ENCODE measurements at places on chromosomes 12 and 14. TPM values are rescaled to one million over a fixed set of nuclear protein-coding genes. Genes with fewer than 3 reads are reported as not detected.

The TMCC3 gene
- total RNA-seq = 6.9 TPM

The GPRC5A gene
- total RNA-seq = 11.0 TPM

DNA sequence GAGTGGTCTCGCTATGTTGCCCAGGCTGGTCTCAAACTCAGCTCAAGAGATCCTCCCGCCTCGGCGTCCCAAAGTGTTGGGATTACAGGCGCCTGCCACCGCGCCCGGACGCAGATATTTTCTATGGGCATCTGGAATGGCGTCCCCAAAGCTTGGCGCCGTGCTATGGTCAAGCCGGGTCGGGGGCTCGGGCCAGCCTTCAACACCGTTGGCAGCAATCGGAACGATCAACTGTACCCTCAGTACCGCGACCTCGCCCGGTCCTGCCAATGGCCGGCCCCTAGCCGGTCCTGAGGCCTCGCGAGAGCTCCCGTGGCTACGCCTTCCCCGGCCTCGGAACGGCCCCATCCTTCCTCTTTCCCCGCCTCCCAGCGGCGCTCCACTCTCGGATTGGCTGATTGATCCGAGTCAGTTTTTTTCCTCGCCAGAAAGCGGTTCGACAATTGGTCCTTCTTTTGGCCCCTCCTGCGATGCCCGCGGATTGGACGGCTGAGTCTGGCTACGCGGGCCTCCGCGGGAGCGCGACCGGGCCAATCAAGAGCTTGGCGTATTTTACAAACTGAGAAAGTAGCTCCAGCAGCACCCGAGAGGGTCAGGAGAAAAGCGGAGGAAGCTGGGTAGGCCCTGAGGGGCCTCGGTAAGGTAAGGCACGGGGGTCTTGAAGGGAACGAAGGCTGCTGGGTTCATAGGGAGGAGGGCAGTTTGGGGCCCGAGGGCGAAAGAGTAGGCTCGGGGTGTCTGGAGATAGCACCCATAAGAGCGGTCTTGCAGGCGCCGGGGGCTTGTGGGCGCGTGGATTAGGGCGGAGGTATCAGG is at the start of gene TROAP:
Gene TROAP, plus strand, starts transcription at position 548 of the 816 bp plus-strand sequence. CDS start 354 bp downstream, outside the sequence.
- DNase-seq = peak; percentile 97
- peak within 1 kb of the TSS; percentile 44 for H3K4me3 ChIP-seq
- no peaks in the 10 kb centered on the region for H3K36me3 ChIP-seq
- H3K27me3 ChIP-seq = no peaks in the 10 kb centered on the region
- peak within 1 kb of the TSS; percentile 26 for H3K27ac ChIP-seq

The IFNG-AS1 gene
- total RNA-seq = 0.22 TPM

GRCh38 chr12:29211696-29212095 is 62.6 kb downstream of the FAR2 start:
- DNase-seq = no peak
- H3K27me3 ChIP-seq = no peaks in the 10 kb centered on the region
- no peaks in the 10 kb centered on the region for H3K36me3 ChIP-seq
- no peak overlapping the region for H3K4me3 ChIP-seq
- H3K27ac ChIP-seq = no peak overlapping the region
- no peaks in the 10 kb centered on the region for H3K4me1 ChIP-seq

The FGF6 gene
- total RNA-seq = not detected

DNA sequence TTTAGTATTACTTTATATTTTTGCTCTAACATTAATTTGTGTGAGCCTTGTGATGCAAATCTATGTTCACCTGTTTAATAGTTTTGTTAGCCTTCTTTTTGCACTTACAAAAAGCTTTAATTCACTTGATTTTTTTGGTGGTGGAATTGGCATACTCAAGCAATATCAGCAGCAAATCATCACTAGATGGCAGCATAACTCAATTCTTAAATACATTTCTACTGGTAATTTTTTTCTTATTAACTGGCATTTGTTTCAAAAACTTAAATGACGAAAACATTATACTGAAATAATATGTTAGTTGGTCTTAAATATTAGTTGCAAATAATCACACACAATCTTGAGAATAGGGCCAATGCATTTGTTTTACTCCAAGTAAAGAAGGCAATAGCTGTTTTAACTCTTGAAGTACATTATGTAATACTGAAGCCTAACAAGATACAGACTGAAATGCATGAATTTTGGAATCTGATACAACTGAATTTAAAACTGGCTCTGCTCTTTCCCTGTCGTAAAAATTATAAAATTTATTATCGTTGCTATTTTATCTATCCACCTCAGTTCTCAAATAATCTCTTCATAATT is 151.5 kb downstream of the ATXN7L3B start:
- no peak for DNase-seq
- H3K4me3 ChIP-seq = no peak overlapping the region
- no peaks in the 10 kb centered on the region for H3K4me1 ChIP-seq
- H3K36me3 ChIP-seq = no peaks in the 10 kb centered on the region

GRCh38 chr12:24743941-24744793 is 204.7 kb downstream of the BCAT1 start:
- no peak overlapping the region for H3K27ac ChIP-seq
- no peaks in the 10 kb centered on the region for H3K27me3 ChIP-seq
- no peaks in the 10 kb centered on the region for H3K4me1 ChIP-seq
- no peaks in the 10 kb centered on the region for H3K36me3 ChIP-seq
- H3K4me3 ChIP-seq = no peak overlapping the region

The MTHFD1 gene
- 53.9 TPM for total RNA-seq

DNA sequence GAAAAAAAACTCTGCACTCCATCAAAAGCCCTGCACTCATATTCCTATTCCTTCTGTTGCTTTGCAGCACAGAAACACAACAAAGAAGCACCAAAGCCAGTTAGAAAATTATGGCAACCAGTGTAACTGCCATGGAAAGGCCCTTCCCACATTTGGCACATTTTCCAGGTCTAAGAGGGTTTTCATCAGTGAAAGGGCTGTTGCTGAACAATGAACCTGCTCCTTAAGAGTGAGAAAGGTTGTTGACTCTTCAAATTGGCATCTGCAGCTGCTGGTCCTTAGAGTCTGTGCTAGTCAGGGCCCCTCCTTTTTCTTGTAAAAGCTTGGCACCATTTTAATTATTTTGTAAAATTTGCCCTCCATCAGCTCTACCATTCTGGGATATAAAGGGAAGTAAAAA is 378.7 kb upstream of the KITLG start:
- no peaks in the 10 kb centered on the region for H3K27me3 ChIP-seq
- no peaks in the 10 kb centered on the region for H3K4me1 ChIP-seq
- DNase-seq = no peak
- H3K27ac ChIP-seq = no peak overlapping the region
- H3K4me3 ChIP-seq = no peak overlapping the region

The REM2 gene
- total RNA-seq = not detected

The LMNTD1 gene
- not detected for total RNA-seq

GRCh38 chr14:54478636-54479215 is 10.1 kb downstream of the GMFB start:
- DNase-seq = no peak
- no peaks in the 10 kb centered on the region for H3K36me3 ChIP-seq
- H3K27me3 ChIP-seq = no peaks in the 10 kb centered on the region
- H3K27ac ChIP-seq = no peak overlapping the region

DNA sequence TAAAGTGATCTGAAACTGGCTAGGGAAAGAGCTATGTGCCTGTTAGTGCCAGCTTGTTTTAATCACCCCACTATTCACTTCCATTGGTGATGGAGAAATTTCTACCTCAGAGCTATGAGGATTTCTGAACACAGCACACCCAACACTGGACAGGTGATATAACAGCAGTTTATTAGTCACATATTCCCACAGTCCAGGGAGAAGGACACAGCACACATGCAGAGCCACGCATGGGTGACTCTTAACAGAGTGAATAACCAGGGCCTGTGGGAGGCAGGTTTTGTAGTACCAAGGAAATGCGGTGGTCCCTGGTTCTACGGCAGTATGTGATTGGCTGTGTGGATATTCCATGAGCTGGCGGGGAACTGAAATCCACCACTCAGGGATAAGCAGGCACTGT is 455.1 kb downstream of the BTG1 start:
- DNase-seq = no peak
- H3K4me3 ChIP-seq = no peak overlapping the region
- no peak overlapping the region for H3K27ac ChIP-seq
- H3K36me3 ChIP-seq = no peaks in the 10 kb centered on the region

DNA sequence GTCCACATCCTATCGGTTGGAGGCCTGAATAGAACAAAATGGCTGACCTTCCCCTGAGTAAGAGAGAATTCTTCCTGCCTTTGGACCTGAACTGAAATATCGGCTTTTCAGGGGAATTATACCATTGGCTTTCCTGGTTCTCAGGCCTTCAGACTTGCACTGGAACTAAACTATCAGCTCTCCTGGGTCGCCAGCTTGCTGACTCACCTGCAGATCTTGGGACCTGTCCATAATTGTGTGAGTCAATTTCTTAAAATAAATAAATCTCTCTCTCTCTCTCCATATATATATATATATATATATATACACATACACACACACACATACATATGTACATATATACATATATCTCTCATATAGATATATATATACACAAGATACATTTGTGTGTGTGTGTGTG is 41.6 kb downstream of the KCNK10 start:
- no peak for DNase-seq
- H3K4me1 ChIP-seq = no peaks in the 10 kb centered on the region
- H3K4me3 ChIP-seq = no peak overlapping the region
- no peak overlapping the region for H3K27ac ChIP-seq

The COX8C gene
- not detected for total RNA-seq

- no peak overlapping the region for H3K4me3 ChIP-seq
- DNase-seq = no peak
- H3K27me3 ChIP-seq = no peaks in the 10 kb centered on the region
- no peak overlapping the region for H3K27ac ChIP-seq
These were observed 33.8 kb downstream of the ARMH4 start for GRCh38 chr14:58118097-58118815.

- no peaks in the 10 kb centered on the region for H3K4me1 ChIP-seq
- no peak overlapping the region for H3K4me3 ChIP-seq
- H3K27ac ChIP-seq = no peak overlapping the region
- H3K36me3 ChIP-seq = no peaks in the 10 kb centered on the region
- no peak for DNase-seq
These were observed 40.7 kb downstream of the GALNT9 start for GRCh38 chr12:132288516-132289215.

GRCh38 chr12:110370732-110371231 is 32.7 kb downstream of the ANAPC7 start:
- H3K4me3 ChIP-seq = no peak overlapping the region
- H3K36me3 ChIP-seq = no peaks in the 10 kb centered on the region
- DNase-seq = no peak
- no peak overlapping the region for H3K27ac ChIP-seq
- no peaks in the 10 kb centered on the region for H3K4me1 ChIP-seq

The MIP gene
- not detected for total RNA-seq

DNA sequence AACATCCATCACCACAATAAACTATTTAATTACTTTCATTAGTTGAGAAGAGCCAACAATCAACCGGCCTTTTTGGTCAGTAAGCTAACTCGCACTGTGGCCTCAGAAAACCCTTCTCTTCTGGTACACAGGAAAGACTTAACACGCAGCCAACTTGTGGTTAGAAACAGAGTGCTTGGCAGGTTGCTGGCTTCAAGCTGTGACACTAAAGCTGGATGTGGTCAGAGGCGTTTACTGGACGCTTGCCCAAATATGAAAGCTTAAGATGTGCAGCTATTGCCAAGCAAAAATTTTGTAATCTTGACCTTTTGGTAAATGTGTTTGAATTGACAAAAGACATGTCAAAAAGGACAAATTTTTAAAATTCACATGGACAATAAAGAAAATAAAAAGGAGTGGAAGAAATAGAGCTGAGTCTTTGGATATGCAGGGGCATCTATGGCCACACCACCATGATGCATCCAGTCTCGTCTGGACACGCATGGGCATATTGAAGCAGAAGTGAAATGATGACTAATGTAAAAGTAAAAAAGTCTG is 2.6 kb upstream of the KLRK1 start:
- H3K27me3 ChIP-seq = no peaks in the 10 kb centered on the region
- H3K36me3 ChIP-seq = no peaks in the 10 kb centered on the region
- no peak for DNase-seq

DNA sequence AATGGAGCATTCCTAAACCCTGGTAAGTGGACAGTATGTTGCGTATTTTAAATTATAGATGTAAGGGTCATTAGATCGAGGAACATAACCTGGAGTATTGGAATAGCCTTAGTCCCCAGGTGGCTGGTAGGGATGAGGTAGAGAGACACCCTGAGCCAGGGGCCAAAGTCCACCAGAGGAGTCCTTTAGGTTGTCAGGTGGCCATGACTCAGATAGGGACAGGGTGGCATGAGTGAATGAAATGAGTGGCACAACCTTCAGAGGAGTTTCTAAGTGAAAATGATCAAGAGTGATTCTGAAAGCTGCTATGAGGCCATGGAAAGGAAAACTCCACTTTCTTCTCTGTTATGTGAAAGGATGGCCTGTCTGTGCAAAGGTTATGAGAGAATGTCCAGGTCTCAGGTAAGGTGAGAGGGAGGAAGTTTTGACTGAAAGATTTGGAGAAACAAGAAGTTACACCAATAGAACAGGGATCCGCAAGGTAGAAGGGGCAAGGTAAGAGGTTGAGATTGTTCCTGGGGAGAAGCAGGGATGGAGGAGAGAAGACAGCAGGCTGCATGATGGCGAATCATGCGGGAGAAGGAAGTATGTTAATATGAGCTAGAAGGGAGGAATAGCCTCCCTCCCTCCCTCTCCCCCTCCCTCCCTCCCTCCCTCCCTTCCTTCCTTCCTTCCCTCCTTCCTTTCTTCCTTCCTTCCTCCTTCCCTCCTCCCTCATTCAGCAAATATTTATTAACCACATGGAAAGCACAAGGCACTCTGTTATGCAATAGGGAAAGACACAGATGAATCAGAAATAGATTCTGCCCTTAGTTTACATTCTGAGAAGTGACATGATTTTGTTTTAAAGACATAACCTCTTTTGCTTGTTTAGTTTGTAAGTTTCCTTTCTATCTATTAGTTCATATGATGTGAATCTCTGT is 14.0 kb upstream of the RIPK3 start:
- H3K4me1 ChIP-seq = no peaks in the 10 kb centered on the region
- no peak for DNase-seq
- H3K27me3 ChIP-seq = no peaks in the 10 kb centered on the region
- no peaks in the 10 kb centered on the region for H3K36me3 ChIP-seq

DNA sequence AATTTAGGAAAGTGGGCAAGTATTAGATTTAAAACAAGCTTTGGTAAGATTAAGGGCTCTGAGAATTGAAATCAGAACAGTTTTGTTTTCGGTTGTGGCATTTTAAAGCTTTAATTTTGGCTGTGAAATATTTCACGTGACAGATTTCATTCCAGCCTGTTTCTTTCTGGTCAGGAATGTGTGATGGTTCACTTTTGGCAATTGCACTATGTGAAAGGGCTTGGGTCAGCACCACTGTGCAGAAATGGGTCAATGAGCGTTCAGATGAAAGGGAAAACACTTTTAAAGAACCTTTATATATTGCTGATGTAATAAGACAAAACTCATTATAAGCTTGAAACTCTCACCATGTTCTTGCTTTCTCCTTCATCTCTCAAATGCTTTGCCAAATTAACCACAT is 17.1 kb downstream of the NUBPL start:
- H3K4me1 ChIP-seq = no peaks in the 10 kb centered on the region
- H3K27me3 ChIP-seq = no peaks in the 10 kb centered on the region

- no peak overlapping the region for H3K4me3 ChIP-seq
- no peaks in the 10 kb centered on the region for H3K36me3 ChIP-seq
- no peaks in the 10 kb centered on the region for H3K27me3 ChIP-seq
These were observed 60.8 kb upstream of the SCN8A start for GRCh38 chr12:51530208-51530607.
